Activated CD8-positive, alpha-beta memory T cell treated with anti-CD3 and anti-CD28 coated beads for 1 hour (primary cell): ENCODE measurements at places on chromosomes 1 and 21.

DNA sequence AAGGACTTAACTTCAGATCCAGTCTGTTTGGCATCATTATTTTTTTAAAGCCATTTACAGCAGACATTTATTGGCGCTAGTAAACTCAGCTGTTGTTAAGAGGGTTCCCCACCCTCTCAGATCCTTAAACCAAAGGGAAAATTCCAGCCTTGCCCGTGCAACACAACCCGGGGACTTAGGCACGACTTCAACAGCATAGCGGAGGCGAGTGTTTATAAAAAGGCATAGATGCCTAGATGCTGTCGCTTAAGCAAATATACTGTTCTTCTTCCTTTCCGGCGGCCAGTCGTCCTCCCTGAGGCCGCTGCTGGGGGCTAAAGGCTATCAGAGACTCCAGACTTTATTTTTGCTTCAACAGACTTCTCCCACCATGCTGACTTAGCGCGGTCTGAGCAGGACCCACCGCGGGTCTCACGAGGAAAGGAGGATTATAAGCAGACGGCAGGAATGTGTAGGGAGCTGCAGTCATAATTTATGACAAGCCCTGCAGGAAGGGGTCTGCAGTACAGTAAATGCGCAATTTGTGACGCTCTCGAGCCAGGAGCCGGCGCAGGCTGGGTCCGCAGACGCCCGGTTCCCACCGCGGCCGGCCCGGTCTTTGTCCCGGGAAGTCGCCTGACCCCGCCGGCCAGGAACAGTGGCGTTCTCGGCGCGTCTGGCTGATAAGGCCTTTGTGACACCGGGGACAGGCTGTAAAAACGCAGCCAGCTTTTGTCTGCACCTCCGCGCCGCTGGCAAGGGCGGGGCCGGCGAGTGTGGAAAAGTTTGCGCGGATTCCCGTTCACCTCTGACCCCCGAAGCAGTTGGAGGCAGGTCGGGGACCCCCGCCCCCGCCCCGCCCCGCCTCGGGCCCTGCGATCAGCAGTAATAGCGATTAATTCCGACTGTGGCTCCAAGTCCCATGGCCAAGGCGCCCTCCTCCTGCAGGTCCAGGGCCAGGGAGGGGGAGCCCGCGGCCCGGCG, 61.2 kb upstream of the ARHGEF16 start:
- DNase-seq, result no peak

GRCh38 chr1:6918186-6918924, 133.1 kb downstream of the CAMTA1 start:
- no peak for DNase-seq

GRCh38 chr21:44983421-44984206, 43.8 kb downstream of the SLX9 start:
- no peak for DNase-seq

DNA sequence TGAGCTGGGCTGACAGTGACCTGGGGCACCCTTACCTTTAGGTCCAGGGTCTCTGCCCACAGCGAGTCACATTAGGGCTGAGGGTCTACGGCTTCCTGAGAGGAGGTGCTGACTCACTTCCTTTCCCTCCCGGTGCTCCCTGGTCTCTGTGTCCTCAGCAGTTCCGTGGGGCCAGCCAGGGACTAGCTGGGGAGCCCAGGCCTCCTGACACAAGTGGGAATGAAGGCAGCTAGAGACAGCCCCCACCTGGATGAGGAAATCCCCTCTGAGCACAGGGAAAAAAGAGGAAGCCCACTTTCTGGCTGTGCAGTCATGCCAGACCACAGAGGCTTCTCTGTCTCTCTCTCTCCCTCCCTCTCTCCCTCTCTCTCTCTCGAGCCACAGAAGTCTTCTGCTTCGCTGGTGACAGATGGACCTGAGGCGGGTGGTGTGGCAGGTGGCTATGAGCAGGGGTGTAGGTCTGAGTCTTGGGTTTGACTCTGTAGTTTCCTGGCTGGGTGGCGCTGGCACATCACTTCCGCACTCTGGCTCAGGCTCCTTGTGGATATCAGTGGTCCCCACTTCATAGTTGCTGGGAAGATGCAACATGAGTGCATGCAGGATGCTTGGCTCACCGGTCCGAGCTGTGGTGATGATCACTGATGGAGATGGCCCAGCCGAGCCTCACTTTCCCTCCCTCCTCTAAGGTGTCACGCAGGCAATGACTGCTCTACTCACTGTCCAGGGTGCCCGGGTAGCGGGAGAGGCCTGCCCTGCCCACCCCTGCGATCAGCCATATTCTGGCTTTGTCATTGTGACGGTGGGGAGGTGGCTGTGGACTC, 3.5 kb downstream of the SLC66A1 start:
- DNase-seq, result no peak

GRCh38 chr1:192878249-192878648, 69.4 kb downstream of the RGS2 start:
- DNase-seq, result no peak

DNA sequence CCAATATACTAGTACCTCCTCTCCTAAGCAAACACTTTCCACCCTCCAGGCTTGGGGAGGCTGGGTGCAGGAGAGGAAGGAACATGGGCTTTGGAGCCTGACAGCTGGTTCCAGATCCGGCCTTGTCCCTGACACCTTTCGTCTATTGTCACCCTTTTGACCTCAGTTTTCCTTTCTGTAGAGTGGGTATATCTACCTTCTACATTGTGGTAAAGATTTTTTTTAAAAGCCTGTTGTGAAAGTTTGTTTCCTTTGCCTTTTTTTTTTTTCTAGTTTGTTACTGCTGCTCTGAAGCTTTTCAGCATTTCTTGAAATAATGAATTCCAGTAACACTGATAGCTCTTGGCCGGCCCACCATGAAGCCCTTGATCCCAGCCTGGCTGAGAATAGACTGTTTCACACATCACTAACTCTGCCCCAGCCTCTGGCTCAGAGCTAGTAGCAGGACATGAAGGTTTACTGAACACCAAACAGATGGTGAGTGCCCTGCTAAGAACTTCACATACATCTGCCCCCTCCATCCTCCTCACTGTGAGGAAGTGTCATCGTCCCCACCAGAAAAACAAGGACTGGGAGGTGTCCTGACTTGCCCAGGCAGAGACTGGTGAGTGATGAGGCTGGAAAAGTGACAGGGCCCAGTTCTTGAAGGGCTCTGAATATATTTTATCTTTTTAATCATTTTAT, 33.0 kb upstream of the ID3 start:
- no peak for DNase-seq

DNA sequence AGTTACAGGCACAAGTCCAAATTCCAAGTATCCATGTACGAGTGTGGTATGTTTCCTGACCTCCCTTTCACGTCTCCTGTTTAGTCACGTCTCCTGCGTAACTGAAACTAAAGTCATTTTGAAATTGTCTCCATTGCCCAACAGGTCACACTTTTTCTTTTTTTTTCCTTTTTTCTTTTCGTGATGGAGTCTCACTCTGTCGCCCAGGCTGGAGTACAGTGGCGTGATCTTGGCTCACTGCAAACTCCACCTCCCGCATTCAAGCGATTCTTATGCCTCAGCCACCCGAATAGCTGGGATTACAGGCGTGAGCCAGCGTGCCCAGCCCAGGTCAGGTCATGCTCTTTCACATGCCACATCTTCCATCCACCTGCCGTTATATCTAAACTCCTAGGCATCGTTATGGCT, 38.2 kb downstream of the L1TD1 start:
- DNase-seq, result no peak

- DNase-seq, result no peak
Observed at GRCh38 chr1:194338241-194338948, 1152.0 kb upstream of the B3GALT2 start.

DNA sequence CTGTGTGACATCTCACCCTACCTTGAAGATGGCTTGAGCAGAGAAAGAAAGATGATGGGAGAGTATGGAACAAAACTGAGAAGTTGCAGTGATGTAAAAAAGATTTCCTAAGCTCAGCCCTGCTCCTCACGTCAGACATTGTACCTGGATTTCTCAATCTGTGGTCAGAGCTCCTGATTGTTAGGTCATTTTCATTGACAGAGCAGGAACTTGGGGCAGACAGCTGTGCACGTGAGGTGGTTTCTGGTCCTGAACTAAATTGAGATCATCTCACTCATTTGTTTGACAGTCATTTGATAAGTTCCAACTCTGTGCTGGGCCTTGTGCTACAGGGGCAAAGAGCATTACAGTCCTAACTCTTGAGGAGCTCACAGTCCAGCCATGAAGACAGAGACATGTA, 10.2 kb downstream of the TRAF3IP3 start:
- DNase-seq, result no peak

- no peak for DNase-seq
Observed at GRCh38 chr1:202037706-202038296, 27.4 kb downstream of the ELF3 start.

DNA sequence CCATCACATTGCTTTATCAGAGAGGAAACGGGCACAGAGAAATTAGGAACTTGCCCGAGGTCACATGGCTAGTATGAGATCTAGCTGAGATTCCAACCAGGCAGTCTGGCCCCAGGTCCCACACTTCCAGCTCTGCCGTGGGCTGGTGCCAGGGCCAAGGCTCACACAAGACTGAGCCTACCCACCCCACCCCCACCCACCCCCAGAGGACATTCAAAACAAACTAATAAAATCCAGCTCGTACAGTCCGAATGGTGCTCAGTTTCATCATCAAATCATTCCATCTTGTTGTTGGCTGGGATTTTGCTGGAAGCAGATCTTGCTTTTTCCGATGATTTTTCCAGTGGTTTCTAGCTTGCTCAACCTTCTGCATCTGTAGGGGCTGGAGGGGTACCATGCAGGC, 27.9 kb downstream of the MATN1 start:
- no peak for DNase-seq

DNA sequence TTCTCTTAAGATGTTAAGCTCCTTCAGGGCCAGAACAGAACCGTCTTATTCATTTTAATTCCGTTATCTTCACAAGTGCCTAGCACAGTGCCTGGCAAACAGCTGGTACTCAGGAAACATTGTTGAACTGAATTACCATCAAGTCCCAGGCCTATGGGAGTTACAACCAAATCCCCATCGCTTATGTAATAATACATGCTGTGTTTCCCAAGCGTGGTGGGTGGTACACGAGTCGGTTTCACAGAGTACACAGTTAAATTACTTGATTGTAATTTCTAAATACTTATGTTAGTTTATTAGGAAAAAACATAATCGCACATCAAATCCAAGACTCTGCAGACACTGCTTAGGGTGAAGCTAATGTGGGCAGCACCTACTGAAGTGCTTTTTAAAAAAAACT, 1.0 kb downstream of the ANGEL2 start:
- DNase-seq, result no peak

DNA sequence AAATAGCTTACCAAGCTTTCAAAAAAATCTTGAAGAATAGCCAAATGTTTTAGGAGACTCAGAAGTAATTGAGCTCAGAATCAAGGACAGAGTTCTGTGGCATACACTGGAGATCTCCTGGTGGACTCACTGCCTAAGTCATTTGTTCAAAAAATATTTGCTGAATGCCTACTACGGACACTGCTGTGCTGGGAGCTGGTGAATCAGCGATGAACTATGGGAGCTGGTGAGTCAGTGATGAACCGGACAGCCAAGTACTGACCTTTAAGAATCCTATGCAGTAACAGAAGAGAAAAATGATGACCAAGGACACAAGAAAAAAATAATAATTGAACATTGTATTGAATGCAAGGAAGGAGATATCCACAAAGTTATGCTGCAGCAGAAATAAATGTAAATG, 717.9 kb upstream of the CXADR start:
- no peak for DNase-seq

- no peak for DNase-seq
Observed at GRCh38 chr1:212506666-212507065, 73.9 kb downstream of the NENF start.

GRCh38 chr1:13965770-13966398, 265.9 kb downstream of the PRDM2 start:
- DNase-seq, result no peak

GRCh38 chr21:38645282-38645681, 147.0 kb upstream of the ERG start:
- no peak for DNase-seq

DNA sequence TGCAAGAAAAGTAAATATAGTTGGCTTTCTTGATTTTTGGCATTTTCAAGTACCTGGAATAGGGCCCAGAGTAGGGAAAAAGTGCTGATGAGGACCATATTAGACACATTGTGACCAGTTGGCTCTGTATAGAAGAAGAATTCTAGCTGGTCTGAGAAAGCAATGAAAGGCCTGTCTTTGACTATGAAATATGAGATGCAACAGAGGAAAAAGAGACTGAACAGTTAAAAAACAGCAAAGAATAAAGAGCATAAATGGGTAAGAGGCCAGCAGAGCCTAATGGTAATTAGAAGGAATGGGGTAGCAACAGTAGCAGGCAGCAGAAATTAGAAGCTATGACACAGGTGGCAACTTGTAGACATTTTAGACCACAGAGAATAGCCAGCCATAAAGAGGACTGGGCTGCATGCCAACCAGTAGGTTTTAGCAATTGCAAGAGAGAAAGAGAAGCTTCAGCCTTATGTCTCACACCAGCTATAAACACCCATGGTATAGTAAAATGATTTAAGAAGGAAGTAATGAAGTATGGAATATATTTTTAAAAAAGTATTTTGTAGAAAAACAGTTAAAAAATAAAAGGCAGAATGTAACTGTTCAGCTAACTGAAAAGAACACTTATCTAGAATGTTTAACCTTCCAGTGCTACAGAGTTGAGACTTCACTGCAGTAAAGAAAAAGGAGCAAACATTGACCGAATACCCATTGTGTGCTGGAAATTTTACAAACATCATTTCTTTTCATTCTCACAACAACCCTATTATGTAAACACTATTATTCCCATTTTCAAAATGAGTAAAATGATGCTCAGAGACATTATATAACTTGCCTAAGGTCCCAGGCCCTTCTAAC, 114.1 kb downstream of the LHX4 start:
- no peak for DNase-seq

DNA sequence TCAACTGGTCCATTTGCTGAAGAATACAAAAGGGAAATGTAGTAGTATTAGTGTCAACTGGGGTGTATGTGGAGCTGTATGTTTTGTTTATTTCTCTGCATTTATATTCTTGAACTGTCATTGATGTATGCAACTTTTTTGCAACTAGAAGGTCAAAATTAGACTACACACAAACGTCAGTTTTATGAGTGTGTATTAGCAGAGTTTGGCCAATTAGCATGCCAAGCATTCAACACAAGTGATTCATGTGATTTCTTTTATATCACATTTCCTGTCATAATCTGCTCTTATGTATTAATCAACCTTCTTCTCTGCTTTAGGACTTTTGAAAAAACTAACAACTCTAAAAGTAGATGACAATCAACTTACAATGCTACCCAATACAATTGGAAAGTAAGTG, 211.1 kb downstream of the LRRC40 start:
- no peak for DNase-seq

DNA sequence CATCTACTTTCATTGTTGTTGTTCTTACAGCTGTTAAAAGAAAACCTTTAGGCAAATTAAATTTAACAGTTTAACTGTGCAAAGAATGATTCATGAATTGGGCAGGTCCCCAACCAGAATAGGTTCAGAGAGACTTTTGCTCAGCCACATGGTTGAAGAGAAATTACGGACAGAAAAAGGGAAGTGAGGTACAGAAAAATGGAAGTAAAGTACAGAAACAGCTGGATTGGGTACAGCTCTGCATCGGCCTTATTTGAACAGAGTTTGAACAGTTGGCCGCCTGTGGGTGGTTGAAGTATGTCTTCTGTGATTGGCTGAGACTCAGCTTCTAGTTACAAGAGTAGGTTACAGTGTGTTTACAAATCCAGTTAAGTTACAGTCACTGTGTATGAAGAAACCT, 210.1 kb downstream of the FGGY start:
- no peak for DNase-seq
